ENCODE measurements at places on chromosomes 7 and 10.

GRCh38 chr7:94414481-94414880 is 19.8 kb downstream of the COL1A2 start:
- DNase-seq, result no peak

- no peak for DNase-seq
Measured at GRCh38 chr7:39621784-39622411, 1.5 kb upstream of the RALA start.

DNA sequence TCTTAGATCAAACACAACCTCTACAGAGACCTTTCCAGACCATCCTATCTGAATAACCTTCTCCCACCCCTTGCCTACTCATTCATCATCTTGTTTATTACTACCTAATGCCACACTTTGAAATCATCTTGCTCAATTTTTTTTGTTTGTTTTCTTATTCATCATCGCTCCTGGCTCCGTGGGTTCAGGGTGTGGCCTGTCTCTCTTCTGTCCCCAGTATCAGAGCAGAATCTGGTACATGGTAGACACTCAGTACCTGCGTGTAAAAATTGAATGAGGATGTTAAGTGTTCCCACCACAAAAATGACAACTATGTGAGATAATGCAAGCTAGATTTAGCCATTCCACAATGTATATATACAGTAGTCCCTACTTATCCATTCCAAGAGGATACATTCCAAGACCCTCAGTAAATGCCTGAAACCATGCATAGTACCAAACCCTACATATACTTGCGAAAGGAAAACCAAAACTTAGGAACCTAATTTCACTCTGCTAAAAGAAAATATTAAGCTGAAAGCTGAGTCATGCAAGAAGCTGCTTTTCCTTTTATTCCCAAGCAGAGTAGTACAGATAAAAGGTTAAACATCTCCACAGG is 72.1 kb upstream of the SEC61G start:
- DNase-seq, result no peak

DNA sequence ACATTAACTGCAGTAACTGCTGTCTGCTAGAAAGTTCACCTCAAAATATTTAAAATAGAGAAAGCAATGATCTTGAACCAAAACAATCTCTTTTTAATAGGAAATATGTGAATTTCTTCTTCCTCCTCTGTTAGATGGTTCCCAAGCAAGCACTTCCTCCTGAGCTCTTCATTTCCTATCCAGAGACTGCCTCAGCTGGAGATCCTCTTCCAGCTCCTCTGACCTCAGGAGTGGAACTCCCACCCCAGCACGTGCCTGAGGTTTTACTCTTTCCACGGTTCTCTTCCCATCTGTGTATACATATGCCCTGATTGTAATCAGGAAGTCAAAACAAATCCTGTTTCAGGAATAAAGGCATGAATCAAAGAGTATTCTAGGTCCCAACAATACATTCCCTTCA is 5.6 kb downstream of the DENND11 start:
- DNase-seq, result no peak

- no peak for DNase-seq
Measured at GRCh38 chr10:113552014-113552413, 839 bp upstream of the HABP2 start.

DNA sequence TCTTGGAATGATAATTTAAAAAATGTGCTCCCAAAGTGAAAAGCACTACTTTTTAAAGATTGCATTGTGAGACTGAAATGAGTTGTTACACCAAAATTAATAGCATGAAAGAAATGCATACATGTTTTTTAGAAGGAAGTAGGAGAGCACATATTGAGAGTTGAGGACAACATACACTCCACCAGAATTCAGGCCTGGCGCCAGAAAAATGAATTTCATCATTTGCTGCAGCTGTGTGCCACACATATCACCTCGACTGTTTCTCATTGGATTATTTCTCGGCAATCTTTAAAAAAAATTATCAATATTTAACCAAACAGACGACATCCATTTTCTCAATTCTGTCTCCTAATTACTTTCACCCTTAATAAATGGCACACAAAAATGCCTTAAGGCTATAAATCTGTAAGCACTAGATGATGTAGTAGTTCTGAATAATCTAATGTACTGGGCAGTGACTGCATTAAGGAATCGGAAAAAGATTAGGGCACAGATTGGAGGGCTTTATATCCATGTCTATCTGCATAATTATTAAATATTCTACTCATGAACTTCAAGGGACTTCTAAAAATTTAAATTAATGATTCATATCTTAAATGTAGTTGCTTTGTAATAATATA is 590.4 kb downstream of the NXPH1 start:
- DNase-seq, result no peak

DNA sequence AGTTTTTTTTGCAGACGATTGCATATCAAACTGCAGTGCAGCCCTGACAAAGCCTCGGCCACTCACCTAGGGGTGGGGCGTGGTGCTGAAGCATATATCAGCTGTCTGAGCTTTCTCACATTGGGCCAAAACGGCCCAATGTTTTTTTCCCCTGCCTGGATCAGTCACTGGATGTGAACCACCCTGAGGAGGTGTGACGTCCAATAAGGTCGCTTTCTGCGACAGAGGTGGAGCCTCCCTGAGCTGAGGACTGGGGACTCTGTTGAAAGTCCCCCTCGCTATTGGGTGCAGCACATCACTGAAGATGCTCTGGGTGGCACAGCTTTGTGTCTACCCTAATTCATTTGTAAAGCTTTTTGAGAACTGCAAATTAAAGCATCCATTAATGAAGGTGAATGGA is 60.9 kb downstream of the SEM1 start:
- no peak for DNase-seq

DNA sequence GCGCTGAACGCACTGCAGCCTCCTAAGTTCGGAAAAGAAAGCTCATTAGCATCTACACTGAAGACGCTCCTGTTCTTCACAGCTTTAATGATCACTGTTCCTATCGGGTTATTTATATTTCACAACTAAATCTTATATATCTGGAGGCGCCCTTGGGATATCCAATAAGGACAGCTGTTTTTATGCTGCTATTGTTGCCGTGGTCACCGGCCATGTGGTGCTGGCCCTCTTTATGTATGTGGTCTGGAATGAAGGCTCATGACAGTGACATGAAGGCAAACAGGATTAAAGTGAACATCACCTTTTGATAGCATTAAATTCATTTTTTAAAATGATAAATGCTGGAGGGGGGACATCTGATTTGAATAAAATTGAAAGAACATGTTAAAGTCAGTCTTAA is 8.8 kb downstream of the BLVRA start:
- DNase-seq, result no peak

GRCh38 chr7:564176-564865 is 44.7 kb upstream of the PDGFA start:
- no peak for DNase-seq

DNA sequence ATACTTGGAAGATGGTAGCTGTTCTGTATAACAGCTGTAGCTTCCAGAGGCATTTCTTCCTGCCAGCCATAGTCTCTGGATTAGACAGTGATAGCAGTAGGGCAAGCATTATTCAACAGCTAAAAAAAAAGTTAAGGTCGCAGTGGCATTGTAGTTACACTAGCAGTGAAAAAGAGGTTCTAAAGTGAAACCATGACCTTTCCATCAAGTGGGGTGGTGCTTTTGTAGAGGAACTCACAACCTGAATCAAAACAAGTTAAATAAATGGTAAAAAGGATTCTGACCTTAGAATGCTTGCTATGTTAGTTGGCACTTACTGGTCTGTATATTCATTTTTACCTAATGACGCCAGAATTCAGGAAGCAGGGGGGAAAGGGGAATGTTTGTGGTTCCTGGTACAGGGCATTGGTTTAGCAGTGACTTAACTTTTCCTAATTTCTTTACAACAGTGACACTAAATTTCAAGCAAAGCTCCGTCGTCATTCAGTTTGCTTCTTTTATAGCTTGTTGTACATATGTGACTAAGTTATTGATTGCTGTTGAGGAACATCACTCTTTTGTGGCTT is 55.0 kb downstream of the GBF1 start:
- DNase-seq, result no peak

DNA sequence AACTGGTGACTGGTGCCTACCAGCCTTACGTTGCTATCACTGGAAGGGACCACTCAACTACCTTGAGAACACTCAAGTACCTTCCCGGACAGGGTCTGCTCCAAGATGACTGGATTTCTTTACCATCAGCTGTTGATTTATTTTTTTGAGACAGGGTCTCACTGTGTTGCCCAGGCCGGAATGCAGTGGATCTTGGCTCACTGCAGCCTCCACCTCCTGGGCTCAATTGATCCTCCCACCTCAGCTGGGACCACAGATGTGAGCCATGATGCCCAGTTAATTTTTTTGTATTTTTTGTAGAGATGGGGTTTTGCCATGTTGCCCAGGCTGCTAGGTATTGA is 45.2 kb upstream of the DLG5 start:
- no peak for DNase-seq

- no peak for DNase-seq
Measured at GRCh38 chr7:33769930-33770329, 135.4 kb upstream of the BMPER start.

DNA sequence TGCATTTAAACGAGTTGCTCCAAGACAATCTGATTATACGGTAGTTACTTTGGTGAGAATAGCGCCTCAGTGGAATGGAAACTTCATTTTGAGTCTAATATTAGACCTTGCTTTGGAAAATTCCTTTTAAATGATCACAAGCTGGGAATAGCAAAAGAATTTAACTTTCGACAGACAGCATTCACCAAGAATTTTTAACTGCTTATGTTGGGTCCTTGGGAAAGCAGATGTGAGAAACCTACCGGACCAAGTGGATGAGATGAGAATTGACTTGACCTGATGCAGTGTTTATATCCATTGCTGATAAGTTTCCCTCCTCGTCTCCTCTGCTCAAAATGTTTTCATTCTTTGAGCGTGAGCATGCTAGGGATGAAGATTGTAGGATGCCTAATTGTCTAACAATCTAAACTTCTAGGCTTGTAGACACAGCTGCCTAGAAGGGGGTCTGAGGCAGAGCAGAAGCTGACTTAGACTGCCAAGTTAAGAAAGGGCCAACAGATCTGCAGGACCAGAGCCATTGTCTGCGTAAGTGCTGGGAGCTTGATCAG is 126.9 kb downstream of the CNNM2 start:
- no peak for DNase-seq

DNA sequence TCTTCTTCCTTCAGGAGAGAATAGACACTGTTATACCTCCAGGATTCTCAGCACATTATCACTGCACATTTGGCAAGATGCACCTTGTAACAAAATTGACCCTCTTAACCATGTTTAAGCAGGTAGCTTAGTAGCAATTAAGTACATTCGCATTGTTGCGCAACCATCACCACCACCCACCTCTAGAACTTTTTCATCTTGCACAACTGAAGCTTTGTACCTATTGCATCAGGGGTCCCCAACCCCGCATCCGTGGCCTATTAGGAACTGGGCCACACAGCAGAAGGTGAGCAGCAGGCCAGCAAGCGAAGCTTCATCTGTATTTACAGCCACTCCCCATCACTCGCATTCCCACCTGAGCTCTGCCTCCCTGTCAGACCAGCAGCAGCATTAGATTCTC is 29.9 kb upstream of the SMURF1 start:
- DNase-seq, result no peak

- DNase-seq, result no peak
Measured at GRCh38 chr7:25895792-25896171, 256.2 kb upstream of the NFE2L3 start.

DNA sequence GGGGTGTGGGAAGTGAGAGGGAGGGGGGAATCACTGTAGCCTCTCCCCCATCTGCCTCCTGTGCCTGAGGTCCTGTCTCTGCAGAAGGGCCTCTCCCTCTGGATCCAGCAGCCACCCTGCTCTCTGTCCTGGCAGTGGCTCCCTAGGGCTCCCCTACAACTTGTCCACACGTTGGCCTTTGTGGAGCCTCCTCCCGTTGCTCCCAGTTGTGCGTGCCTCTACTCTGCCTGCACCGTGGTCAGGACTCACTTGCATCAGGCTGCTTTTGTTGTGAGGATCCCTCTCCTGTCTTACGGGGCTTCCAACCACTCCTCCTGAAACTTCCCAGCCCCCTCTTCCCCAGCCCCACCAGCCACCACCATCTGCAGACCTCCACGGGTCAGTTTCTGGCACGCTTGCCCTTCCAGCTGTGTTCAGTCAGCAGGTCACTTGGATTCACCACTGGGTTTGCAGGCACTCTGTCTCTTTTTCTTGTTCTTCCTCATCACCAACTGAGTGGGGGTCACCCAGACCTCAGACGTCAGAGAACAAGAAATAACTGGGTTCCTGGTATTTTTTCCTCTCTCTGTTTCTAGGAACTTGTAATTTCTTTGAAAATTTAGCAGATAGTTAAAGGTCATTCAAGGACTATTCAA is 62.3 kb downstream of the RAMP3 start:
- no peak for DNase-seq

GRCh38 chr7:95517870-95518269 is 32.1 kb downstream of the ASB4 start:
- DNase-seq, result no peak

DNA sequence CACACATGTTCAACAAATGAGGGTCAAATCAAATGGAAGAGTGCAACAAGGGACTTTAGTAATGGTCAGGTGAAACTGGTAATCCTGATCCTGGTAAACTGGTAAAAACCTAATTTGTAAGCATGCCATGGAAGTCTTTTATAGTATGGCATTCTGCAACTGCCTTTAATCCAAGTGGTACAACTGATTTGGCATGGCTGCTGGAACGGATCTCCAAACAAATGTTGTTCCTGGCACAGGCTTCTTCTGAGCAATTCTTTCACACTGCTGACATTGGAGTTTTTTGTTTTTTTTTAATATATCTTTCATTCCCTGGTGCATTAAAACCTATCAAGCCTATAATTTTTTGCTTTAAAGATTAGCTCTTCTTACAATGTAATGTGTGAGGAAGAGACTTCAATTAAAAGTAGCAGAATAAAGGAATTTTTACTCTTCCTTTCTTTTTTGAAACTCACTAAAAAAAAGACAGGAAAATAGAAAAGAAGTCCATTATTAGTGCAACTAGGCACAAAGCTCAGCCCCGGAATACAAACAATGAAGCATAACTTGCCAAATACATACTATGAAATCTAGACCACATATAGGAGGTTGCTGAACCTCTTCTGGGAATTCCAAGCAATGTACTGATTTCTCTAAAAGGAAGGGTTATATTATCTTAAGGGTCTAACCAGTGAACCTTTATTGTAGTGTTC is 79.3 kb upstream of the OIT3 start:
- DNase-seq, result no peak

DNA sequence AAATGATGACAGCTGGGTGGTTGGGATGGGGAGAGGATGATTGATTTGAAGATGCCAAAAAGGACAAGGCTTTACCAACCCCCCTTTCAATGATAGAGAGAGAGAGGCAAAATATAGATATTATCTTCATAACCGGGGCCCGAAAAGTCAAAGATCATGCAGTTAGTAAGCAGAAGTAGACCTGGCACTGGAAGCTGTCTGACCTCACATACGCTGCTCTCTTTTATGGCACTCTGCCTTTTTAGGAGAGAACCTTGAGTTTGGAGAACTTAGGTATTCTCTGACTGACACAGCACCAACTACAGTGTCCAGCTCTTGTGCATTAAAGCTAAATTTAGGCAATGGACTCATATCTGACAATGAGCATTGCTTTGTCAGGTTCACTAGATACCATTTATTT is 30.7 kb downstream of the CNNM2 start:
- no peak for DNase-seq

GRCh38 chr10:29470843-29471543 is 163.8 kb downstream of the SVIL start:
- no peak for DNase-seq

GRCh38 chr7:79176859-79177477 is 276.5 kb downstream of the MAGI2 start:
- no peak for DNase-seq
